ENCODE measurements at places on chromosomes 3 and 15.

DNA sequence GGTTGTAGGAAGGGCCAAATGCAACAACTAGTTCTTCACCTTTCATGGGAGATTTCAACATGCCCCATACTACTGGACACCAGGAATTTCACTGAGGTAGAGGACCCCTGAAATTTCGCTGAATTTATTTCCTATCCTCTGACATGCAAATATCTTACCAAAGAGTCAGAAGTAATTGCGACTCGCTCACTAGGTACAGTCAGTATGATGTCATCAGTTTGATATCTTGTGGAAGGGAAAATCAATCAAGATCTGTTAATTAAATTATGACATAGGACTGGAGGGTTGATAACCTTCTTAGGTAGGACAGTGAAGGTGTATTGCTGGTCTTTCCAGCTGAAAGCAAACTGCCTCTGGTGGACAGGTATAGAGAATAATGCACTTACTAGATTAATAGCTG is 74.9 kb upstream of the TNIK start:
- no peak for DNase-seq

DNA sequence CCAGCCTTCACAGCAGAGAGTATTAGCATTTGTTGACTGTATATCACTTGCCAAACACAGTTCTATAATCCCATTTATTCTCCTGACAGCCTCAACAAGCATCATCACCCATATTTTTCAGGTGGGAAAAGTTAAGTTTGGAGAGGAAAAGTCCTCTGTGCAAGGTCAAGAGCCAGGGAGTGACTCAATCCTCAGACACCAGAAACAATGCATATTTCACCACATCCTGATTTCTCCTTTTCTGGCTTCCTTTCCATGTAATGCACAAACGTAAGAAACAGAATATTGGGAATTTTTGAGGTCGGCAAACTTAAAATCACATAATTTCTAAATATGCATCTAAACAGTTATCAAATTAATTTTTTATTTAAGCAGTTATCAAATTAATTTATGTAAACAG is 116.0 kb upstream of the GADL1 start:
- DNase-seq: no peak

DNA sequence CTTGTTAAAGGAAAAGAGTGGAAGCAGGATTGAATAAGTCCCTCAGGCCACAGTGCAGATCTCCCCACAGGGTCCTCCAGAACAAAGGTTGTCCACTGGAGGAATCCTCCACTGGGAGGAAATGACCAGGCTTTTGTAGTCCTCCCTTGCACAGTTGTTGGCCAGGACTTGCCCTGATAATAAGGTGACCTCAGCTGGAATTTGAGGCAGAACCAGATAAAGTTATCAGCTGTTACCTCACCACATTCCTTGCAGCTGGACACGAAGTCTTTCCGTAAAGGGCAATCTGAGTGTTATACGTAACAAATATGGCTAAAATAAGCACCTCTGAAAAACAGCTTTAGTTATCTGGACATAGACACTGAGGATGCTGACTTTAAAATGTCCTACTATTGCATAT is 83.5 kb upstream of the NAALADL2 start:
- no peak for DNase-seq

DNA sequence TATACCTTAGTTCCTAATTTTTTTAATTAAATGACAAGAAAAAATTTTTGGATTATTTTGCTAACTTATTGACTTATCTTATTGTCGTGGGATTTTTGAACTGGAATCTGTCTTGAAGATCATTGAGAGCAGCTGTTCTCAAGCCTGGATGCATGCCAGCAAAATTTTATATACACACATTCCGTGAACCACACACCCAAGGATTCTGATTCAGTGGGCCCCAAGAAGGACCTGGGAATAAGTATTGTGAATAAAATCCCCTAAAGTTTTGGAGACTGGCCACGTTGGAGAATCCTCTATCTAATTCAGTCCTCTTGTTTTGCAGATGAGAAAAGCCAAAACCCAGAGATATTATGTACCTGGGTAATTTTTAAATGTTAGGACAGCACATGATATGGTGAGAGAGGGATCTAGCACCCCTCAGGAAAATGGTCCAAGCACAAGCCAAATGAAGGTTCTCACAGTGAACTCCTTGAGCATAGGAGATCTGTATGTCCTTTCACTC is 55.2 kb downstream of the UNC13C start:
- no peak for DNase-seq

DNA sequence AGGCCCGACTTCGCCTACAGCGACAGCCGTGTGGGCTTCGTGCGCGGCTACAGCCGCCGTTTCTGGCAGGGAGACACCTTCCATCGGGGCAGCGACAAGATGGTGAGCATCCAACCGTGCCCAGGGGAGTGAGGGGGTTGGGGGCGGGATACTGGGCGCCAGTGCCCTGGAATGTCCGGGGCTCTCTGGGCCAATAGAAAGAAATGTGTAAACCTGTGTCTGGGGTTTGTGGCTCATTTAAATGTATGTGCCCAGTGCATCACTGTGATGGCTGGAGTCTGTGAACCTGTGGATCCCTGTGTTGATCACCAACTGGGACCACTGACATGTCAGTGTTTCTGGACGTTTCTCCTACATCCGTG is 423 bp downstream of the CHAC1 start:
- DNase-seq: no peak

DNA sequence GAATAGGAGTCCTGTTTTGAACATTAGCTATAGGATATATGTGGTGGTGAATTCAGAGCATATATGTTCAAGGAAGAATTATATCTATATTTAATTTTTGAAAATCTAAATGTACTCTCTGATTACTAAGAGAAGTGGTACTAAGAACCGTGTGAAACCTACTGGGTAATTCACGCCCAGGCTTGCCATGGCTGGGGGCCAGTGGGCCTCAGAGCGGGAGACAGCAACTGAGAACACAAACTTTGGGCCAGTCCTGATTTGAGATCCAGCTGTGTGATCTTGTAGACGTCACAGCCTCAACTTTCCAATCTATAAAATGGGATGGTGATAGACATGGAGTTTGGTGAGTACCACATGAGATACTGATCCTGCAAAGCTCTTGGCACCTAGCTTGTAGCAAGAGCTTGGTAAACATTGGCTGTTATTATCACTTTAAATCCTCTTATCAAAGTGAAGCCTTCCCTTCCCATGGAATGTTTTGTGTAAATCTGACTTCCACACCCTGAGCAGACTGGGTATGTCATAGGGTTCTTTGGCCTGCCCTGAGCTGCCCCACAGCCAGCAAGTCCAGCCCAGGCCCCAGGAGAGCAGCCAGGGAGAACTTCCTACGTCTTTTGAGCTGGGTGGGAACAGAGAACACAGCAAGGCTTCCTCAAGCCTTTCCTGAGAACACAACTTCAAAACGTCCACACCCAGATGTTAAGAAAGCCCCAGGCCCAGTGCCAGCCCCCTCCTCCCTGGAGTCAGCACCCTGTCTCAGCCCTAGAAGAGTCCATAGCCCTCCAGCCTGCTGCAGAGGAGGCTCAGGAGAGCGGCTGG is 8.2 kb upstream of the PAQR5 start:
- DNase-seq: no peak

DNA sequence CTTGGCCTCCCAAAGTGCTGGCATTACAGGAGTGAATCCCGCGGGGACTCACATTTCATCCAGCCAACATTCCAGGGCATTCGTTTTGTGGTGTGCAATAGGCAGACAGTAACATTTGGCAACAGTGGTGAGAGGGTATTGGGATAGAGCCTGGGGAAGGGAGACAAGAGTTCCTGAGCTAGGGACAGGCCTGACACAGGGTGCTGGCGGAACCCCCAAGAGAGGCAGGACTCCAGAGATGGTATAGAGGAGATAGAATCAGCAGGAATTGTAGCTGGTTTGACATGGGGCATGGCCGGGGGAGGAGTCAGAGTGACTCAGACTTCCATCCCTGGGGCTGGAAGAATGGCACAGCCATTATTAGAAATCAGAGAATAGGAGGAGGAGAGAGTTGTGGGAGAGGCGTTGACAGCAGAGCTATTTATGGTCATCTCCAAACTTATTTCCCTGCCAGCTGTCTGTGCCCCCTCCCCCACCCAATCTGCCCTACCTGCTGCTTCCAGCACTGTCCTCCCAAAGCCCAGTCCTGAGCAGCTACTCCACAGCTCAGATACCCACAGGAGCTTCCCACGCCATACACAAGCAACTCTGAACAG is 4.4 kb upstream of the IDH2 start:
- no peak for DNase-seq

DNA sequence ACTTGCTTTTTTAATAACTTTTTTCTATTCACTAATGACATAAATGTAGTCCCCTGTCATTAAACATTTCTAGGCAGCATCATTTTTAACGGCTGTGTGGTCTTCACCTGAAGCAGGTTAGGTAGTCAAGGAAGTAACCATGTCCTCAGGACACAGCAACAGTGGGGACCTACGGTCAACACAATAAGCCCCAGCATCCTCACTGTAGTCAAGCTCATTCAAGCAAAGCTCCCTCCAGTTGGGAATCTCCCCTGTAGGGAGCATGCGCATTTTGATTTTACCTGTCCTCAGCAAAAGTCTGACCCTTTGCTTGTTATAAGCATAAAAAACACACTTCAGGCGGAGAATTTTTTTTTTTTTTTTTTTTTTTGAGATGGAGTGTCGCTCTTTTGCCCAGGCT is 151.4 kb downstream of the SHQ1 start:
- no peak for DNase-seq

DNA sequence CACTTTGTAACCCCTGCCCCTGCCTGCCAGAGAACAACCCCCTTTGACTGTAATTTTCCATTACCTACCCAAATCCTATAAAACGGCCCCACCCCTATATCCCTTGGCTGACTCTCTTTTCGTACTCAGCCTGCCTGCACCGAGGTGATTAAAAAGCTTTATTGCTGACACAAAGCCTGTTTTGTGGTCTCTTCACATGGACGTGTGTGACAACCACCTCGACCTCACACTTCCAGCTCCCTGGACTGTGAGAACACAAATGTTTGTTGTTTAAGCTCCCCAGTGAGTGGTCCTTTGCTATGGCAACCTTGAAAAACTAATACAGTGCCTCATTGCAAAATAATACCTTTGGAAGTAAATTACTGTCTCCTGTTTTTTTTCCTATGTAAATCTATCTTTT is 299.2 kb upstream of the POU1F1 start:
- DNase-seq: no peak

DNA sequence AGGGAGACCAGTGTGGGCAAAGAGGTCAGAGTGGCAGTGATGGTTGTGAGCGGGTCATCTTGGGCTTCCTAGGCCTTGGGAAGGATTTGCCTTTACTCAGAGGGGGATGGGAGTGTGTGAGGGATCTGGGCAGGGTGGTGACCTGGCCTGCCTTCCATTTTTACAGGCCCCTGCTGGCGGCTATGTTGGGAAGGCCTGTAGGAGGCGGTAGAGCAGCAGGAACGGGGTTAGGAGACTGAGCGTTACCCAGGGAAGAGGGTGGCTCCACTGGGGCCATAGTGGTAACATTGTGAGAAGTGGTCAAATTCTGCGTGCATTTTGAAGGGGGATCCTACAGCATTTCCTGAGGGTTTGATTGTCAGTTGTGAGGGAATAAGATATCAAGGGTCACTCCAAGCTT is 307.3 kb upstream of the CTDSPL start:
- no peak for DNase-seq

- no peak for DNase-seq
Observed at GRCh38 chr3:125367403-125368230, 7.5 kb downstream of the ZNF148 start.

DNA sequence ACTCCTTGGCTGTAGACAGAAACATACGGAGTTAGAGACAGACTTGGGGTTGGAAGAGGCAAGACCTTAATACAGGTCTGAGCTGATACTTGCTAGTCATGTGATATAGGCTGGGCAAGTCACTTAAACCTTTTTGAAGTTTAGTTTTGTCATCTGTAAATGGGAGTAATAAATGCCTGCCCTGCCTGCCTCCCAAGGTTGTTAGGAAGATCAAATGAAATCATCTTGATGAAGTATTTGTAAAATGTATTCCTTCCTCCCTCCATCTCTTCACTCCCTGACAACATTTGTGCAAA is 2.9 kb downstream of the PXK start:
- no peak for DNase-seq

DNA sequence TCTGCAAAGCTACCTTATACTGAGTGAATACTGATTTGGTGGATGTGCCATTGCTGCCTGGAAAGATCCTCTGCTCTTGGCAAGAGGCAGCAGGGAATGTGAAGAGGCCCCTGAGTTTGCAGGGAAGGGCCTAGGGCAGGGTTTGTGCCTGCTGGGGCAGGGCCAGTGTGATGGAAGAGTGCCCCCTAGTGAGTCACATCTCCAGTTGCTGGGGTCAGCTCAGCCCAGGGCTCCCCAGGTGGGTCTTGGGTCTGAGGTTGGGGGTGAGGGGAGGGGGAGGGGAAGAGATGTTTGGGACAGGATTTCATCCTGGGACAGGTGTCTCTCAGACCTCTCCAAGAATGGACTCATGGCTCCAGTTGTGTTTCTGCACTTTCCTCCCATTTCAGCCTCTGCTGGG is 4.1 kb upstream of the AMOTL2 start:
- DNase-seq: no peak

GRCh38 chr15:24916305-24917009 is 38.3 kb upstream of the SNRPN start:
- DNase-seq: no peak

- peak; percentile 19 for DNase-seq
Observed at GRCh38 chr3:8324747-8325146, 176.9 kb upstream of the LMCD1 start.

GRCh38 chr3:170189398-170190256 is 8.1 kb upstream of the PHC3 start:
- DNase-seq: no peak

DNA sequence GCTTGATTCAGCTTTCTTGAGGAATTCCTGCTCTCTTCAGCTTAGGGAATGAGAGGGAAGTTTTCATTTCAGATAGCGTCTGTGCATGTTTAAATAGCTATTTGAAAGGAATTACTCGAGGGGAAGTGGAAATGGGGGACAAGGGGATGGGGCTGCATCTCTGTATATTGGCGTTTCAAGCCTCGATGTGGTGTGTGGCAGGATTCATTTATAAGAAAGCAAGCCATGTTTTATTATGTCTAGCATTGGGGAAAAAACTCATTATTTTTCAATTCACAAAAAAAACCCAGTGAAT is 1.0 kb downstream of the ATP2C1 start:
- no peak for DNase-seq

DNA sequence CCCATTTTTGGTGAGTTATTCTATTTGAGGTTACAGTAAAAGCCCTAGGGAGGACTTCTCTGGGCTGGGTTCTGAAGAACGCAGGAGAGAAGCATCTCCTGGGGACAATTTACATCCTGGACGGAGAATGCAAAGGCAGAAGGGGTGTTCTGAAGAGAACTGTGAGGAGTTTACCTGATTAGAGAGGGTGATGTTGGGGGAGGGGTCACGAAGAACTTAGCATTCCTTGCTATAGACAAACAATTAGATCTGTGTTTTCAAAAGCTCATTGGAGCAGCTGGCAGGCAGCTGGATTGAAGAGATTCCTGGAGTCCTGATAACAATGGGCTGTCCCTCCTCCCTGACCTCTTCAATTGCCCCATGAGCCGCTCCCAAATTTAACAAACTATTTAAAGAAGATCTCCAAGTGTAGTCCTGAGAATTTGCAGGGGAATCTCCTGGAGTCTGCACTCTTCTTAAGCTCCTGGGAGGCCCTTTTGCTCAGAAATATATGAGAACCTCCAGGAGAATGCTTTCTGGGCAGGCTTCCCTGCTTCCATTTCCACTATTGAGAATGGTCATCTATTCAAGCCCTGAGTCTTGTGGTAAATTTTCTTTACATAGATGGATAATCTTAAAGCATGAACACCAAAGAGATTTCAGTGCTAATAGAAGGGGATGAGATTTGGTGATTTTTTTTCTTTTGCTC is 55.3 kb downstream of the ARHGAP31 start:
- no peak for DNase-seq

GRCh38 chr3:126348308-126348920 is 8.8 kb downstream of the KLF15 start:
- no peak for DNase-seq

GRCh38 chr3:182671942-182672341 is 121.4 kb upstream of the ATP11B start:
- DNase-seq: no peak
